ENCODE measurements at places on chromosomes 6 and 20. TPM values are rescaled to one million over a fixed set of nuclear protein-coding genes. Genes with fewer than 3 reads are reported as not detected.

The DEFB124 gene
- total RNA-seq, result not detected

- DNase-seq, result no peak
Observed at GRCh38 chr6:140202964-140203515, 828.6 kb upstream of the CITED2 start.

- no peak for DNase-seq
Observed at GRCh38 chr6:118939683-118940082, 4.7 kb upstream of the MCM9 start.

DNA sequence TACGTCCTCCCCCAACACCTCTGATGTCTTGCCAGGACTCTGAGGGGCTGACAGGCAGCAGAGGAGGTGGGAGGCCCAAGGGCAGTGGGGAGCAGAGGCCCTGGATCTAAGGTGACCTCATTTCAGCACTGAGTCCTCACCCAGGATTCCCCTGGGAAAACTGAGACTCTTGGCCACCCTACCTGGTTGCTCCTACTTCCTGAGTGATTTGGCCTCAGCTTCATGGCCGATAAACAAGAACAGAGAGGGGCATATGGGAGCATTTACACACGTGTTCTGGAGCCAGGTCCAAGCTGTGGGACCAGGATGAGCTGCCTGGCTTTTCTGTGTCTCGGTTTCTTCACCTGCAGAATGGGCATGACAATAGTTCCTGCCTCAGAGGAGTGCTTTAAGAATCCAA lies 133.8 kb downstream of the ANKRD60 start:
- DNase-seq, result no peak

- DNase-seq, result peak; percentile 84
Observed at GRCh38 chr6:116144605-116145004, 18.7 kb upstream of the COL10A1 start.

The MICB gene
- total RNA-seq, result 24.9 TPM

GRCh38 chr6:47535316-47536225 lies 58.0 kb downstream of the CD2AP start:
- DNase-seq, result no peak

DNA sequence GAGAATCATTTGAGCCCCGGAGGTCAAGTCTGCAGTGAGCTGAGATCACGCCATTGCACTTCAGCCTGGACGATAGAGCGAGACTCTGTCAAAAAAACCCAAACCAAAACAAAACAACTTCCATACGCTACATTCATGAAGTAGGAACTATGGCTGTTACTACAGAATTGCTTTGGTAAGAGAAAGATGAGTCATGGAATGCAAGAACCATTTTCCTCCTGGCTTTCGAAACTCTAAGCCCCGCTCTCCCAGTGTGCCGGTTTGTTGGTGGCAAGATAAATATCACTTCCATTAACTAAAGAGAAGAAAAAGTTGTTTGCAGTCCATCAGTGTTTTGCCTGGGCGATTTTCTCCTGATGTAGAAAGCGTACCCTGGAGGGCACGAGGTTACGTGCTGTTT lies 61.3 kb downstream of the ZDHHC14 start:
- peak; percentile 68 for DNase-seq

The EYS gene
- total RNA-seq, result not detected

Measured in Daoy (cell line).